ENCODE measurements at places on chromosomes 11 and 22.

DNA sequence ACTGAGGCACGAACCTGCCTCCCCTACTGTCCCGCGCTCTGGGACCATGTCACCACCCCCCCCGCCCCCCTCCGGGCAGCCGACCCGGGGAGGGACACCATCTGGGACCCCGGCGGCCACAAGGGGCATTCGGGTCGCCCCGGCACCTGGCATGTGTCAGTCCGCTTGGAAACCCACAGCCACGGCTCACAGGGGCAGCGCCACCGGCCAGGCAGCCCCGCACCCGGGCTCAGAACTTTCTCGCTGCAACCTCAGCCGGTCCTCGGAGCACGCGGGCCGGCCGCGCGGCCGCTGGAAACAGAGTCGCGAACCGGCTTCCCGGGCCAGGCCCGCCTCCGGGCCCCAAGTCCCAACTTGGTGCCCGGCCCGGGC, 159.9 kb upstream of the GRK3 start:
- DNase-seq, result no peak

GRCh38 chr11:21634956-21635355, 557.9 kb upstream of the ANO5 start:
- no peak for DNase-seq

DNA sequence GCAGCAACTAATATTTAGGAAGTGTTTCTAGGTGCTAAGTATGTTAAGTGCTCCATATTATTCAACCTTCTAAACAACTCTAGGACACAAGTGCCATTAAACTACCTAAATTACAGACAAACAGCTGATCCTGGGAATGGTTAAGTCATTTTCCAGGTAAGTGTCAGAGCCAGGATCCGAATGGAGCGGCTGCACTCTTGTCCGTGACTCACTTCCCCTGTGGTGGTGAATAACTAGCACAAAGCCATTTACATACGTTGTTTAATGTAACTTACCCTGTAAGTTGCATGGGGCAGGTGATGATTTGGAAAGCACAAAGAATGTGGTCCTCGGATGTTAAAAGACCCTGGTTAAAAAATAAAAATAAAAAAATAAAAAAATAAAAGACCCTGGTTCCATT, 8.8 kb upstream of the PRG2 start:
- no peak for DNase-seq

GRCh38 chr11:7581021-7581590, 67.3 kb downstream of the PPFIBP2 start:
- DNase-seq, result no peak

DNA sequence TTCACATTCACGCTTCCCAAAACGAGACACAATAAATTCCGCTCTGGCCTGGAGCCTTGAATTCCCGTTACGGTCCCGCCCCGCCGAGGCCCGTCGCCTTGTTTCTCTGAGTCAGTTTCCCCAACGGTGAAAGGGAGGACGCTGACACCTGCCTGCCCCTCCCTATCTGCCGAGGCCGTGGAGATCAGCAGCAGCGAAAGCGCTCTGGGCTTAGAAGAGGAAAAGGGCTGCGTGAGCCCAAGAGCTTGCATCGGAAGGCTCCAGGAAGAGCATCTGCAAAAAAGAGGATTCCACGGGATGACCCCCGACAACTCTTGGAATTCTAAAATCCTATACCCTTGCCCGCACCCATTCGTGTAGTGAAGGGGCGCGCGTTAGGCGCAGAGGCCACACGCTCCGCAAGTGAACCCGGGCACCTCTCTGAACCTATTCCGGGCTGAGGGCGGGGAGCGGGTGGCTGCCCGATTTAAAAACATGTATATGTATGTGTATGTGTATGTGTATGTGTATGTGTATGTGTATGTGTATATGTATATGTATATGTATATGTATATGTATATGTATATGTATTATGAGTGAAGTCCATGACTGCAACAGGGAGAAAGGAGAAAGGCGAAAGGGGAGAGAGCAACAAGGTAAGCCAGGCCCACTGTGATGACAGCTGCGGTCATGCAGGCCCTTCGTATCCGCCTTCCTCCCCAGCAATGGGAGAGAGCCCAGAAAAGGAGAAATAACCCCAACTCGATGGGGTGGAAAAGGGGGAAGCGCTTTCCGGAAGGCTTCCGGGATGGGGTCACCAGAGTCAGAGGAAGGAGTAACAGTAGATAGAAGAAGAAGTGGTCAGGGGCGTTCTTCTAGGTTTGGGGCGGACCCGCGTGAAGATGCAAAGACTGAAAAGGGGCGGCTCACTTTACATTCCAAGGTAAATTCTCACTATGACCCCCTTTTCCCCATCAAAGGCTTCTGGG, 948 bp upstream of the MRTFA start:
- DNase-seq, result no peak

- no peak for DNase-seq
Measured at GRCh38 chr11:1832211-1832919, 2.4 kb upstream of the SYT8 start.

GRCh38 chr11:34976496-34977088, 60.2 kb downstream of the PDHX start:
- no peak for DNase-seq

DNA sequence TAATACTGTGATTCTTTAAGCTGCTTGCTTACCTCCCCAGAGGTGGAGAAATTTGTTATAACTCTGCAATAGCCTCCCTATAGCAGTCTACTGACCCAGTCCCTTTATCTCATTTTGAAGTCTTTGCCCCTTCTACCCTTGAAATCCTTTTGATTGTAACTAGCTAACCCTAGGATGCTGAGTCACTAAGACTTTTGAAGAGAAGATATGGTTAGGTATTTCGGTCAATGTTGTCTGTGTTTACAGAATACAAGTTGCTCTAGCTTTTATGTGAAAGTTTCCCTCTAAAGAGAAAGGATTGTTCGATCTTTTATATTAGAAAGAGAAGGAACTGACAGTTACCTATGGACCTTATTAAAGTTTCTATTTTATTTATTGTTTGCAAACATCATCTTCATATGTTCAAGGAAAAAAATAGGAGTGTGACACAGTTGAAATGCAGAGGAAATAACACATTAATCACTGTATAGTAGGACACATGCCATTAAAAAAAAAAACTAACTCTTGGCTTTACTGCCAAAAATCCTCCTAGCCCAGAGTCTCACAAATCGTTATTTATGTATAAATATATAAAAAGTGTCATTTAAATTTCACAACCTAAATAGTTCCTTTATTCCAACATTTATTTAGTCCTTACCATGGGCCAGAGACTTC, 3.1 kb downstream of the HYLS1 start:
- DNase-seq, result no peak

DNA sequence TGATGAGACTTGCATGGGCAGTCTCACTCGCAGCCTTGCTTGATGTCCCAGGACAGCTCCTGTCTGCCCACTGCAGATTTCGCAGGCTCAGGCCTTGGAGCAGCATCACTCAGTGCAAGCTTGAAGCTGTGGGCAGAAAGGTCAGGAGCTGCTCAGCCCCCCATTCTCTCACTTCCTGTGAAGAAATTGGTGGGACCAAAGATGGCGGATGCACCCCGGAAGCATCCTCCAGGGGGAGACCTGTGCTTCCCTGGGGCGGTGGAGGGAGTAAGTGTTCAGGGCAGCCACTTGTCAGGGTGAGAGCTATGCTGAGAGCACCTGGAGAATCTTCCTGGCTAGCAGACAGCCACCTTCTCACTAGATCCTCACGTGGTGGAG, 11.3 kb downstream of the PLAAT2 start:
- DNase-seq, result no peak

GRCh38 chr11:116696381-116696941, 76.3 kb downstream of the BUD13 start:
- DNase-seq, result no peak

GRCh38 chr11:123581651-123582399, 72.6 kb downstream of the SCN3B start:
- no peak for DNase-seq

Measured in SK-N-MC (cell line).